CD4-positive, alpha-beta T cell (primary cell): ENCODE measurements at places on chromosomes 2 and 18. TPM values are rescaled to one million over a fixed set of nuclear protein-coding genes. Genes with fewer than 3 reads are reported as not detected.

The KCNE4 gene
- total RNA-seq = not detected

DNA sequence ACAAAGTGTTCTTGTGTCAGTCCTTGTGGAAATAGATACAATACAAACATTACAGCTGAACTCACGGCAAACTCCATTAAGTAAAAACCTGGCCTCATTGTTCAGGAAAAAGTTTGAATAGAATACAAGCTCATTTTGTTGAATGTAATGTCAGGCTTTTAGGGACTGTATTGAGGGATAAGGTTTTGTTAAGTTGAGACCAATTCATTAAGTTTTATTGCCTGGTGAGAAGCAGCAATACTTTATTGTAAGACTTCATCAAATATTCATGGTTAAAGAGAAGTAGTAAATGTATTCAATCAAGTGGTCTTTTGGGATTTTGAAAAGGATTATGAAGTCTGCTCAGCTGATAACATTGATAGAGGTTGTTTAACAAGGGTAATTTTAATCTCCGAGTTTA is 35.4 kb upstream of the METAP1D start:
- H3K4me3 ChIP-seq = no peak overlapping the region
- no peaks in the 10 kb centered on the region for H3K27me3 ChIP-seq
- no peak overlapping the region for H3K27ac ChIP-seq
- peaks cover 34% of the 10 kb centered on the region for H3K36me3 ChIP-seq
- no peak for DNase-seq

The ARHGEF4 gene
- total RNA-seq = 3.6 TPM

DNA sequence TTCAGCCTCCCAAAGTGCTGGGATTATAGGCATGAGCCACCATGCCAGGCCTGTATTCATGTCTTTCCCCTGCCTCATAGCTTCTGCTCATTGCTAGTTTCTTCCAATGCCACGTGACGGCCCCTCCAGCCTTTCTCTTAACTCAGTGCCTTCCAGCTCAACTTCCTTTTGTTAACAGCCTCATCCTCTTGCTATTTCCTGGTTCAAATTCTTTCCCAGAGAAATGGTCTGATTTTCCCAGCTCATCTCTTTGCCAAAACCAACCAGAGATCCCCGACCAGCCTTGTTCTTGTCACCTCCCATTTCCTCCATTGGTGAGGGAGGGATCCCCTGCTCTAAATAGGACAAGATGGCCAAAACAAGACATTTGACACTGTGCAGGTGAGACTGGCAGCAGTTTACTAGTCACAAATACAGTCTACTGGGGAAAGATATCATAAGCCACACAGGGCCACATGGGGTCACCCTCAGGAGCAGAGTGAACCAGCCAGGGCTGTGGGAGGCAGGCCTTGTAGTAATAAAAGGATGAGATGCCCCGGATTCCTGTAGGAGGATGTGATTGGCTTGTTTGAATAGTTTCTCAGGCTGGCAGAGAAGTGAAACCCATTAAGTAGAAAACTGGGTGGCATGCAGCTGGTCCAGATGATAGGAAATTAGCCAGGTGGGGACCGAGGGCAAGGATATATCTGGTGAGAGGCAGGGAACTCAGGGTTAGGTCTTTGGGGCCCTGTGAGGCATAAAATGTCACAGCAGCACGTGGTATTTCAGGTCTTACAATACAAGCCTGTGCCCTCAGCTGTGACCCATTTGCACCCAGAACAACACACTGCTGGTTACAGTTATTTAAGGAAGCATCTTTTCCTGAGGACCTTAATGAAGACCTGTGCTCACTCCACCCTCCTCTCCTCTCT is 6.4 kb downstream of the CD207 start:
- H3K36me3 ChIP-seq = no peaks in the 10 kb centered on the region
- H3K27ac ChIP-seq = no peak overlapping the region
- H3K4me1 ChIP-seq = no peaks in the 10 kb centered on the region
- H3K27me3 ChIP-seq = no peaks in the 10 kb centered on the region

The RNF144A gene
- total RNA-seq = 40.1 TPM

The EPB41L3 gene
- total RNA-seq = 11.2 TPM

The ASXL3 gene
- not detected for total RNA-seq
